Hippocampal formation (tissue), 2 donors: ENCODE measurements at places on chromosomes 12 and 14.

DNA sequence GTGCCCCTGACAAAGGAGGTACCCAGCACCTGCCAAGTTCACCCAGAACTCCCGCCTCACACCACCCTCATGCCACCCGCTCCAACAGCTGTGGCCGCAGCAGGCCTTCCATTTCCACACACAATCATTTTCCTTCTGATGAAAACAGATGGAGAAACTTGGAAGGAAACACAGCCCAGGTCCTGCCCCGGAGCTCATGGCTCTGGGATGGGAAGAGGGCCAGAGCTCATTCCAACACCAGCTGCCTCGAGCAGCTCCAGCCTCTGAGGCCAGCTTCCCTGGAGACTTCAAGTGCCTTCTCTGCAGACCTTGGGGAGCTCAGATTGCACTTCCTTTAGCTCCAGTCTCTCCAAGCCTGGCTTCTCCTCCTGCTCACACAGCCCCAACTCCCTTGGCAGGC, 55.1 kb upstream of the CMKLR1 start:
- no peak for DNase-seq

- no peak for DNase-seq
Observed at GRCh38 chr12:132632521-132633228, 14.1 kb downstream of the P2RX2 start.

- peak; percentile 51 for DNase-seq
Observed at GRCh38 chr14:55580470-55581341, 699 bp downstream of the KTN1 start.

DNA sequence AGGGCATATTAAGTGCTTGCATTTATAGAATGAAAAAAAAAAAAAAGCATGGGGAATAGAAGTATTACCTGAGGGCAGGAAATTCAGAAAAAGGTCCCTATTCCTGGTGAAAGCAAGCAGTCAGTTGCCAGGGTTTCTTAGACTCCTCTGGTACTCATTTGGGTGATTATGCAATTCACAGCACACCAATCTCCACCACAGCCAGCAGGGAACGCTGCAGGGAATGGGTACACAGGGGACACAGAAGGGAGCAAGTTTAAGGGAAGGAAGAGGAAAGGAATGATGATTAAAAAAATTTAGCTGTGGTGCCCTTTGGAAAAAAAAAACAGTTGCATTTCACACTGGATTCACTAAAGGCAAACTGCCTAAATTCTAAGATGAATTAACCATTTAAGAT, 14.2 kb downstream of the BLTP3B start:
- peak; percentile 1 for DNase-seq

DNA sequence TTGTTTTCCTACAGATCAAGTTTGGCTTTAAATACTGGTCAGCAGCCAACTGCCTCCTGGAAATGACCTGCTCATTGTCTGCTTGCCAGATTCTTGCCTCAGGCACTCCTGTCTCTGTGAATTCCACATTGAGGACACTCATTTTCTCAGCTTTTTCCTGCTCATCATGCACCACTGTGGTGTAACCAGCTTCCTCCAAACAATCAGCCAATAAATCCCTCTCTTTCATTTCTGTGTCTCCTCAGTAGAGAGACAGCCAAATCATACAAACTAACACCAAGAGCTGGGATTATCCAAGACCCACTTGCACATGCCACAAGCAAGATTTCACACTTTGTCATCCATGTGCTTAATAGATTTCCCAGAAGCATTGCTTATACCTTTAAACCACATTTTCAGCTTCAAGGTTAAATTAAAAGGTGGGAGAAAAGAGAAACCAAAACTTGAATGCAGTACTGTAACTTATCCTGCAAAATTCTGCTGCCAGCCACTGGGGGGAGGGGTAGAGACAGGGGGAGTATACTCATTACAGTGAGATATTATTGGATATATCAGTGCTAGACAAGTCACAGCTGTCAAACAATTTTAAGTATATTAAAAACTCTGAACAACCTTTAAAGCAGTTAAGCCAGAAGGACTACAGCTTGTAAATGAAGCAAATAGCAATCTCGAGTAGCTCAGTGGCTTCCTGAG, 105.0 kb downstream of the PPP2R5E start:
- no peak for DNase-seq

GRCh38 chr14:53953002-53953827, 3.4 kb downstream of the BMP4 start:
- peak; percentile 15 for DNase-seq

DNA sequence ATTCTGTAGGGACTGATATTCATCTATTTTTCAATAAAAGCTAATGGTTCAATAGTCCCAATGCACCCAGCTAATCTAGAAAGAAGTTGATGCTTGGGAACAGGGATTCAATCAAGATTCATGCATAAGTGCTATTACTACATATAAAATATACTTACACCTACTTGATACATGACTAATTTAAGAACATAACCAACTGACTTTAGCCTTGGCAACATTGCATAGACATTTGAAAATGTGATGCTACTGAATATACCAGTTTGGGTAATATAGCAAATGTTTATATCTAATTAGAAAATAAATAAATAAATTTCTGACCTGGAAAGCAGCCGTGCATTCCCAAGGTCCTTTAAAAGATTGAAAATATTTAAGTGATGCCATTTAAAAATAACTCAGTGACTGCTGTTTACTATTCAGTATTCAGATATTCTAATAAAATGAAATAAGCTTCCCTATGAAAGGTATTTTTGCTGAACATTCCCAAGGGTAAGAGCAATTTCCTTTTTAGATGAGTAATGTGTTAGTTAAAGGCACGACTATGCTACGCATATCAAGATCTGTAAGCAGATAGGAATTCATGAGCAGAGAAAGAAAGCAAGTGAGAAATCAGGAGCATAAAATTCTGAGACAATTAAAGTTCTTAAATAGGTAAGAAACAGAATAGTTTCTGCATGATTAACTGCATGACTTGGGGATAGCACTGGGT, 160.6 kb upstream of the SYT1 start:
- DNase-seq, result no peak

- no peak for DNase-seq
Observed at GRCh38 chr14:105935384-105935783, 409.0 kb downstream of the TMEM121 start.

- DNase-seq, result no peak
Observed at GRCh38 chr14:92586963-92587699, 73.5 kb downstream of the RIN3 start.

DNA sequence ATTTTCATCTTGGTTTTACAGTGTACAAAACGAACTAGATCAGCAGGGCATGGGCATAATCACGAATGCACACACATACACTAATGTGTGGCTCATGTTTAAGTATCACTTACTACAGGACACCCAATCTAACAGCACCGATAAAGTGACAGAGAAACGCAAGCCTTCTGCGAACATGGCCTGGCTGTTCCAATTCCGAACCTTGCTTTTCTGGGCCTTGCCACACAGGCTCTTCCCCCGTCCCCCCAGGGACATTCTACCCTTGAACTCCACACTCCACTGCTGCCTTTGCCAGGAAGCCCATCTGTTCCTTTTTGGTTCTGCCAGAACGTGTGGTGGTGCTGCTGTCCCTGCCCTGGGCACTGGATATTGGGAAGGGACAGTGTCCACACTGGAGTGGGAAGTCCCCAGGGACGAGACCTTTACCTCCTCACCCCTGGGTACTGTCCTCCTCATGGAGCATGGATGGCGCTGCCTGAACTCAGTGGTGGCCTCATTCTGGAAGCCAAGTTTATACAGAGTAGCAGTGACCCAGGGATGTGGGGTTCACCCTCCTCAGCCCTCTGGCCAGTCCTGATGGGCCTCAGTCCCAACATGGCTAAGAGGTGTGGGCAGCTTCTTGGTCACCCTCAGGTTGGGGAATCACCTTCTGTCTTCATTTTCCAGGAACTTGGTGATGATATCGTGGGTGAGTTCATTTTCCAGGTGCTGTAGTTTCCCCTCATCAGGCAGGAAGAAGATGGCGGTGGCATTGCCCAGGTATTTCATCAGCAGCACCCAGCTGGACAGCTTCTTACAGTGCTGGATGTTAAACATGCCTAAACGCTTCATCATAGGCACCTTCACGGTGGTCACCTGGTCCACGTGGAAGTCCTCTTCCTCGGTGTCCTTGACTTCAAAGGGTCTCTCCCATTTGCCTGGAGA, 7.9 kb downstream of the SERPINA1 start:
- DNase-seq, result no peak

GRCh38 chr12:47881826-47882427, 22.9 kb downstream of the VDR start:
- no peak for DNase-seq

GRCh38 chr14:99968191-99968920, 96.9 kb upstream of the EVL start:
- no peak for DNase-seq

DNA sequence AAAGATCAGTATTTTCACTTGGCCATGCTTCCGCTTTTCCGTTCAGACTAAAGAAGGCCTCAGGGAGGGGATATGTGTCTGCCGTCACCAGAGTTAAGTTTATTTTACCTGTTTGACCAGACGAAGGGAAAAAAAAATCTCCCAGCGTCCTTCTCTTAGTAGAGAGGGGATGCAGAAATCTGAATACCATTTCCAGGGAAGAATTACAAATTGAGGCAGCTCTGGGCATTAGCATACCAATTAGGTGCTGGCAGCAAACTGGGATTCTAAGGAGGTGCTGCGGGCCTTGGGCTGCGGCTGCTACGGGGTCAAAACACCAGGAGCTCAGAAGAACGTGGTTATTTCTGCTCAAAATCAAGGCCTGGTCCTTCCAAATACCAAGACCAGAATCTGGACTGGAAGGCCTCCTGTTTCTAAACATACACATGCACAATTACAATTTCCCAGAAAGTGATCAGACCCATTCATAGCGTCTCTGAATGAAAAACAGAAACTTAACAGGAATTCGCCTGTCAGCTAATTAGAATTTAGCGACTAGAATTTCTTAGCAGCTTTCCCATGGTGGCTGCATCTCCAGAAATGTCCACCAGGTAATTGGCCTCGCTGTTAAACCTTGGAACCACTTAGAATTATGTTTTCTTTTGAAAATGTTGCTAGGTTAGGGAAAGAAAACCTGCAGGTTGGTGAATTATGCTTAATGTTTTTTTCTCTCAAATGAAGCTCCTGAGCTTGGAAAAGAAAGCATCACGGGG, 617.0 kb downstream of the VRK1 start:
- DNase-seq, result no peak

DNA sequence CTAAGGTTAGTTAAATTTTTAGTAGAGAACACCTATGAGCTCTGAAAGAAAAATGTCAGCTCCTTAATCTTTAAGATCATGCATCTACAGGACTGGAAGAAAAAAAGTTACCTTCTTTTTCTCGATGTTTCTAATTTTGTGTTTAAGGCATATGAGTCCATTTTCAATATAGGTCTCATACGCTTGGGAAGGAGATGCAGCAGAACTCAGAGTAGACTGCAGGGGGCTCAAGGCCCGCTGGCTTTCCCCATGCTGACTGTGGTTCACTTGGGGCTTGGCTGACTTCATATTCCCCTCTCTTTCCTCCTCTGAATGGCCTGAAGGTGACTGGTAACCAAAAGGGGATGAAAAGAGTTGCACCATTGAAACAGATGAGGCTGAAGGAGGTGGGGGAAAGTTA, 1.5 kb downstream of the CAPRIN2 start:
- DNase-seq, result no peak

- no peak for DNase-seq
Observed at GRCh38 chr12:47901063-47901717, 3.6 kb downstream of the VDR start.

GRCh38 chr14:68459480-68460136, 333.3 kb downstream of the ZFP36L1 start:
- no peak for DNase-seq

GRCh38 chr12:25377469-25378177, 126.9 kb upstream of the KRAS start:
- no peak for DNase-seq

DNA sequence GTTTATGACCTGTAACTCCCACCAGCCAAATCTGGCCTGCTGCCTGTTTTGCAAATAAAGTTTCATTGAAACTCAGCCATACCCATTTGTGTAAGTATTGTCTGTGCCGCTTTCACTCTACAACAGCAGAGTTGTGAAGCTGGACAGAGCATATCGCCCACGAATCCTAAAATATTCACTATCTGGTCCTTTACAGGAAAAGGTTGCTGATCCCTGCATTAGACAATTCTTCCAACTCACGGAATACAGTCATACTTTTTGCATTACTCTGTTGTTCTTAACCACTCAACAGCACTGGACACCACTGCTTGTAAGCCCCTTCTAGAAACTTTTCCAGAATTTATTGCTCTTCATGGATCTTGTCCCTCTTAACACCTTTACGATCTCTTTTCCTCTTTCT, 435.4 kb downstream of the EGLN3 start:
- no peak for DNase-seq

DNA sequence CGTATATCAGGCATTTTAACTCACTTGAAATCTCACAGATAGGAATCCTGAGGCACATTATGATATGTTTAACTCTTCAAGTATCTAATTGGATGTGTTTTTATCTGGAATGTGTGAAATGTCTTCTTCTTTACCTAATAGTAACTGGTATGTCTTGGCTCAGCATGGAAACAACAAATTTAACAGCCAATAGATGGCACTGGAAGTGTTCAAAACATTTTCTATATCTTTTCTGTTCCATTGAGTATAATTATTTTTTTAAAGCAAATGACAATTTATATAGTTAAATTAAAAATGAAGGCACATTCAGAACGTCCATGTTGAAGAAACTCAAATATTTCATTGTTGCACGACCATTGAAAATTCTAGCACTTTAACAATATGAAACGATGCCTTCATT, 164.6 kb upstream of the SLC16A7 start:
- no peak for DNase-seq

DNA sequence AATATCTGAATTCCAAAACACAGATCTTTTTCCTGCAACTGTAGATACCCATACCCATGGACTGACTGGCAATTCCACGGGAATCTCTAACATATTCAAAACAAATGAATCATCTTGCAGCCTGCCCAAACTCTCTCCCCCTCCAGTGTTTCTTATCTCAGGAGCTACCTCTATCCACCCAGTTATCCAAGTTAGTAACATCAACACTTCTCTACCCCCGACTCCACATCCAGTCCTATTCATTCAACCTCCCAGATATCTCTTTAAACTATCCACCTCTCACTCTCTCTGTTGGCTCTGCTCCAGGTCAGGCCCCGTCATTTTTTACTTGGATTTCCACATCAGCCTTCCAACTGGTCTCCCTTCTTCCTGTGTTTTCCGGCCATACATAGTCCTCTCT, 6.7 kb upstream of the KCNH5 start:
- no peak for DNase-seq

GRCh38 chr12:13428538-13429265, 232.2 kb downstream of the EMP1 start:
- no peak for DNase-seq

- DNase-seq, result no peak
Observed at GRCh38 chr12:118238888-118239287, 103.0 kb downstream of the PEBP1 start.

GRCh38 chr12:47965581-47965980, 2.2 kb downstream of the TMEM106C start:
- no peak for DNase-seq
